Activated naive CD4-positive, alpha-beta T cell treated with anti-CD3 and anti-CD28 coated beads for 36 hours (primary cell): ENCODE measurements at places on chromosomes 5 and 9. TPM values are rescaled to one million over a fixed set of nuclear protein-coding genes. Genes with fewer than 3 reads are reported as not detected.

IL4 gene
- total RNA-seq: not detected

DNA sequence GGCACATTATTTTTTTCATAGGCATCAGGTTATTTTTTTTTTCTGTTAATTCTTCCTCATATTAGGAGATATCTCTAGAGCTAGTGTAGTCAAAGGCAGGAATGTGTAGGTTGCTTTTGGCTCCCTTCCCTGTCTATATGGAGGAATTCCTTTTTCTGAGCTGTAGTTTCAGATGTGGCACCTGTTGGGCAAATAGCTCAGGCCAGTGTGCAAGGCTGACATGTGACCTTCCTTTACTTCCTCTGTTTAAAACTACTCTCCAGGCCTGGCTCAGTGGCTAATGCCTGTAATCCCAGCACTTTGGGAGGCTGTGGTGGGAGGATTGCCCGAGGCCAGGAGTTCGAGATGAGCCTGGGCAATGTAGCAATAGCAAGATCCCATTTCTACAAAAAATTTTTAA is 40.5 kb upstream of the KIAA1958 start:
- no peak for DNase-seq

DBH gene
- not detected for total RNA-seq

GRCh38 chr9:18976709-18977531 is 56.1 kb downstream of the SAXO1 start:
- no peak for DNase-seq

DNA sequence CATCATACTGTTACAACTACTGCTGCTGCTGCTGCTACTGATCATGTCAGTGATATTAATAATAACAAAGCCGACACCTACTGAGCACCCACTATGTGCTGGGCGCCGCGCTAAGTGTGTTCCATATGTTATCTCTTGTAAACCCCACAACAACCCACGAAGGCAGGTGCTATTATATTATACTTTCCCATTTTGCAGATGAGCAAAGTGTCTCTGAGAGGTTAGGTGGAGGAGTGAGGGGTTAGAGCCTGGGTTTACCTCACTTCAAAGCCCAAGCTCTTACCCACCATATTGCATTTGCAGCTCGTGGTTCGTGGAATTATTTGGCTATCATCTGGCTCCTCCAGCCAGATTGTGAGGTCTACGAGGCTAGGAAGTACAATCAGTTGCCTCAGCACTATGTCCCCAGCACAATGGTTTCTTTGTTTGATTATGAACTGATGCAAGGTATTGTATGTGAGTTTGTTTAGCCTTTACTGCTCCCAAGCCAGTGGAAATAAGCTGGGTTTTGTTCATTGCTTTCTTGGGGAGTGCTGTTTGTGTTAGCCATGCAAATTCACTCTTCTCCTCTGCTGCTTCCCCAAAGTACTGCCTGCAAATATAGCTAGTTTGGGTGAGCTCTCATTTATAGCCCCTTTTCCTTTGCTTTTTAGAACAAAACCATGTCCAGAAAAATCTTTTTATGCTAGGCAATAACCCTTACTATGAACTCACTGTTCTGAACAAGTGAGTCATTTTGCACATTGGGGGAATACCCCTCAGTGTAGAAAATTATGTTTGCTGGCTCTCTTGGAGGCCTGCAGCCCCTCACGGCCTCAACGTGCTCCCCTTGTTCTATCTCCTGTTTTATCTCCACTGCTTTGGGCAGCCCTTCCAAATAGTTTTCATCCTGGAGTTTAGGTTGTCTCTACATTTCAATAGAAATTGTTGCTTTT is 47.9 kb downstream of the ALG2 start:
- DNase-seq: no peak

DNA sequence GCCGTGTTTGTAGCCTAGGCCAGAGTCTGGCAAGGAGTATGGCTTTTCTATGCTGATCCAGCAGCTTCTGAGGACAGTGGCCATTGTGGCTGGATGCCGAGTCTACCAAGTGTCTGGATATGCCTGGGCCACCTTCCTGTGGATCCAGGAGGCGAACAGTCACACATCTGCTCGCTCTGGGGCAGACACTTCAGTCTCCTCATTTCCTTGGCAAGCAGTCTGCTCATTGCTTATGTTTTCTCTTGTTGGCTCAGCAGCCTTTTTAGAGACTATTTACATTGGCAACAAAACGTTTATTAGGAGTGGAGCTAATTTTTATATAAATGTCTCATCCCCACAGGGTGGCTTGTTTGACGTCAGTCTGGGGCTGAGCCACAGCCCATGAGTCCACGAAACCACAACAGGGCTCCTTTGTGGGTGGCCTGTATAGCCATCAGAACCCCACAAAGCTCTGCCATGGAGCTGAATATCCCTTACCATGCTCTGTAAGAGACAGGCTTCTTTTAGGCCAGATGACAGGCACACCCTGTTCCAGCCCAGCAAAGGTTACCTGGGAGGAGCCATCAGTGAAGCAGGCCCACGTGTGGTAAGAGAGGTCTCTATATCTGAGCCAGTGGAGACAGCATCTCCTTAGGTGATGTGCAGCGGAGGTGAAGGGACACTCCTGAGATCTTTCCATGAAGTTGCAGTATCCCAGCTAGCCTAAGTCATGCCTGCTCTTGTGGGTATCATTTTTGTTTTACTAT is 221.7 kb downstream of the DIRAS2 start:
- no peak for DNase-seq

DNA sequence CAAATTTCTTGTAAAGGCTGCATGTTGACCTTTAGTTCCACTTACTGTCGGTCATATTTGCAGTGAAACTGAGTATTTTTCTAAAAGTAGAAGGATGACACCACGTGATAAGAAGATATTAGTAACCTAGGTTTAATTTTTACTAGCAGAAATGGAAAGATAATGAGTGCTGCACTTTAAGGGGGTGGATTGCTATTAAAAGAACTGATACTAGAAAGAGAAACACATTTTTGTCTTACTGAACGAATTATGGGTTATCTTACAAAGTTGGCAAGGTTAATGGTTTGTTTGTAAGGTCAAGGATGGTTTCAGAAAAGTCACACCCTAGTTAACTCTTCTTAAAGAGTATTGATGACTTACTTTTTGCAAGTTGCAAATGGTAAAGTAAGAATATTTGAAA is 2.4 kb downstream of the MACIR start:
- DNase-seq: no peak

- no peak for DNase-seq
These were observed 54.4 kb downstream of the ADAMTS2 start for GRCh38 chr5:179290681-179291540.

AHRR gene
- 5.5 TPM for total RNA-seq

IL13 gene
- total RNA-seq: 0.49 TPM

FCN2 gene
- not detected for total RNA-seq

GRCh38 chr5:131364507-131365050 is 100.7 kb downstream of the CDC42SE2 start:
- DNase-seq: no peak

RNF183 gene
- total RNA-seq: not detected

- DNase-seq: no peak
These were observed 92.0 kb upstream of the OSMR start for GRCh38 chr5:38753776-38754175.

GRCh38 chr5:77928776-77929300 is 152.7 kb upstream of the TBCA start:
- no peak for DNase-seq

DNA sequence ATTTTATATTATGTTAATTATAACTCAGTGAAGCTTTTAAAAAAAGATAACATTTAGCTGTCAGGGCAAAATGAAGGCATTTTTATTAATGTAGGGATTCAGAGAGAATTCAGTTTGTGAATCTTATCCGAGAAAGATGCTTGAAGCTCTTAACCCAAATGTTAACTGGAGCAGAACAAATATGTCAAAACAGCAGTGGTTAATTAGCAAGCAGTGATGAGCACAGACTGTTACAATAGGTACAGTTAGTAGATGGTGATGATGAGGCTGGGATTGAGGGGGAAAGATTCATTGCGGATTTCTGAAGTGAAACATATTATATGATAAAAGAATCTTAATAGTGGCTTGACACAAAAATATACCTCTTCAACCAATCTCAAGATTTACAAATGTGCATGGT is 356.7 kb downstream of the DIRAS2 start:
- DNase-seq: no peak

CTXN3 gene
- total RNA-seq: not detected

DNA sequence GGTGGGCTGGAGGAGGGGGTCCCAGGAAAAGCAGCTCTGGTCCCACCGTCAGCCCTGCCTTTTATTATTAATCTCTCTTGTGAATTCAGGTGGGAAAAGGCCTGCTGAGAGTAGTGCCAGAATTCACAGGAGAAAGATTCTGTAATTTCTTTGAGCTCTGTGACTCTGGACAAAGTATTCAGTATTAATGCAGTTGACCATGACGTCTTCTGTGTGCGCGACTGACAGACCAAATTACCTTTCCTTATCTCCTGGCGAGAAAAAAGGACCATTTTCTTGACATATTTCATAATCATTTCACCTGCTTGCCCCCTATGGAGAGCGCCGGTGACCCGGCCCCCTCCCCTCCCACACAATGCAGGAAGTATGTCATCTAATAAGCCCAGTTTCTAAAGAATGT is 26.8 kb upstream of the GRHPR start:
- DNase-seq: no peak

DNA sequence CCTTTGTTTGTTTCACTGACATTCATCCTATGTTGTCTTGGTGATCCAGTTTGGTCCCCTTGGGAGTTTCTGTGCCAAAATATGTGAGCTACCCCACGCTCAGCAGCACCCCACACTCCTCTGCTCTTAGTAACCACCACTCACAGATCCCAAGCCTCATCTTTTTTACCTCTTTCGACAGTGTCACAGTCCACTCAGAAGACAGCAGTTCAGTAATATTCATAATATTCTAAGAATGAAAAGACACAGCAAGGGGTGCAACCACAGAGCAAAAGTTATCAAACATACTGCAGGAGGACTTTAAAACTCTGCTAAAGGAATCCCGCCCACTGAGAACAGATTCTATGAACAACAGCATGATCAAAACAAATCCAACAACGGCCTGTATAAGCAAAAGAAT is 28.2 kb downstream of the RNF130 start:
- DNase-seq: no peak

- no peak for DNase-seq
These were observed 15.7 kb upstream of the SLC36A1 start for GRCh38 chr5:151431666-151432065.

- no peak for DNase-seq
These were observed 106.9 kb upstream of the LARP1 start for GRCh38 chr5:154648229-154648628.

GRCh38 chr5:1886846-1887587 is 4.3 kb upstream of the IRX4 start:
- no peak for DNase-seq

SLC1A1 gene
- total RNA-seq: not detected
